ENCODE measurements at places on chromosomes 6 and 20. TPM values are rescaled to one million over a fixed set of nuclear protein-coding genes. Genes with fewer than 3 reads are reported as not detected.

The MRS2 gene
- total RNA-seq: 27.4 TPM

The BNIP5 gene
- total RNA-seq: not detected

The TGIF2 gene
- 30.4 TPM for total RNA-seq

The ZSWIM3 gene
- 9.5 TPM for total RNA-seq

The LHFPL5 gene
- not detected for total RNA-seq

The GPX5 gene
- not detected for total RNA-seq

The TPX2 gene
- 40.5 TPM for total RNA-seq

The PTCHD4 gene
- total RNA-seq: 24.5 TPM

The NT5E gene
- total RNA-seq: 159 TPM

The HLA-DMB gene
- total RNA-seq: 0.96 TPM

The ENPP3 gene
- 0.65 TPM for total RNA-seq

The CTCFL gene
- total RNA-seq: not detected

The TGM3 gene
- not detected for total RNA-seq

The SIRPD gene
- total RNA-seq: not detected

The SASH1 gene
- 116 TPM for total RNA-seq

The KCNQ5 gene
- under 0.01 TPM for total RNA-seq

The CDH26 gene
- total RNA-seq: not detected

The AVP gene
- total RNA-seq: not detected

The PTK6 gene
- total RNA-seq: not detected

The LCA5 gene
- total RNA-seq: 5.5 TPM

The TNF gene
- total RNA-seq: not detected

The ZC2HC1B gene
- total RNA-seq: not detected

The NKAIN2 gene
- total RNA-seq: not detected

The CRISP3 gene
- total RNA-seq: not detected

The GFRA4 gene
- total RNA-seq: not detected

The EYA2 gene
- total RNA-seq: not detected

The LY6G6F gene
- not detected for total RNA-seq

The KHDC1 gene
- 0.33 TPM for total RNA-seq

The METTL24 gene
- total RNA-seq: not detected

The NNAT gene
- total RNA-seq: 5.2 TPM

The HSPA1A gene
- total RNA-seq: 53.9 TPM

The LTB gene
- total RNA-seq: 3.9 TPM

The MYH7B gene
- not detected for total RNA-seq

The KCNK15 gene
- total RNA-seq: not detected

The CLPSL1 gene
- total RNA-seq: not detected

The ESF1 gene
- 11.6 TPM for total RNA-seq

The ADGRB3 gene
- total RNA-seq: not detected

The CST1 gene
- total RNA-seq: not detected

The CLPSL2 gene
- total RNA-seq: not detected

The OSTM1 gene
- 19.6 TPM for total RNA-seq

The ARMH2 gene
- not detected for total RNA-seq

The LY6G6C gene
- total RNA-seq: not detected

The SYNDIG1 gene
- not detected for total RNA-seq

The ASCC3 gene
- 105 TPM for total RNA-seq

The CYP21A2 gene
- total RNA-seq: not detected

The SCGN gene
- total RNA-seq: not detected

The DSE gene
- 24.3 TPM for total RNA-seq

The RBPJL gene
- total RNA-seq: not detected

The OR2H1 gene
- total RNA-seq: not detected

The PRPF6 gene
- total RNA-seq: 80.7 TPM

The SFTA2 gene
- not detected for total RNA-seq

The PTK7 gene
- 35.6 TPM for total RNA-seq

The VEGFA gene
- 13.2 TPM for total RNA-seq

The ARFGAP1 gene
- 68.6 TPM for total RNA-seq
